Esophagus muscularis mucosa (tissue), 4 donors: ENCODE measurements at places on chromosomes 2 and 18. TPM values are rescaled to one million over a fixed set of nuclear protein-coding genes. Genes with fewer than 3 reads are reported as not detected.

The CAPG gene
- total RNA-seq, result 27.2 TPM

The SLC19A3 gene
- 0.40 TPM for total RNA-seq

The GPC1 gene
- total RNA-seq, result 29.1 TPM

The OR6B2 gene
- total RNA-seq, result not detected
